Stimulated activated CD4-positive, alpha-beta T cell treated with anti-CD3 and anti-CD28 coated beads, Interleukin-12 subunit alpha, Interleukin-12 subunit beta, amount 100 ng/mL, for 48 hours (primary cell): ENCODE measurements at places on chromosomes 4 and X.

DNA sequence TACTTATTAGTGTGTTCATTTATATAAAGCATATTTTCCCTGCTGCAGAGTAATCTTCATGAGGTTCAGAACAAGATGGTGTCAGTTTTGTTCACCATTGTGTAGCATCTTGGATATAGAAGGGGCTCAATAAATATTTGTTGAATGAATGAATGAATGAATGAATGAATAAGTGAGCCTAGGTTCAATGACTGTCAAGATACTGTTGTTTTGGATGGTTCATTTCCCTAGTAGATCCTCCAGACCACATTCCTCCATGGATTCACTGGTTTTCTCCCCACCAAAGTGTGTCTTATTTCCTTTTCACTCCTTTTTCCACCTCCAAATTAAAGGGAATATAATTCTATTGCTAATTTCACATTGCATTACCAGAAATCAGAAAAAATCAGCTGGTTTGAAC, 2.1 kb upstream of the OCIAD2 start:
- no peak for DNase-seq

DNA sequence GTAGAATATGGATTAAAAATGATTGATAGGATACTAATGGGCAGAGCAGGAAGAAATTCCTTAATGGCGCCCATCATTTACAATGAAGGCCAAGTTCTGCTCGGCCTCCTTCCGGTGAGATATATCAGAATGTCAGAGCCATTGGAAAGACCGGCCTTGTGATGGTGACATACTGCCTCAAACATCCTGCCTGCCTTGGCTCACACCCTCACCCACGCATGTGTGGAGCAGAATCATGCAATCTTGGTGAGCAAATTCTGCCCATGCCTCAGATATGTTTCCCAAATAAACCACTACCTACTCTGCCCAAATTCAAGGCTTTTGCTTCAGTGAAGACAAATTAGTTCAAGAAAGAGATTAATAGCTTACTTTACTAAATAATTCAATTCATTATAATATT, 163.3 kb downstream of the MID1 start:
- DNase-seq, result no peak

- peak; percentile 89 for DNase-seq
Observed at GRCh38 chrX:154368630-154369448, 5.6 kb downstream of the FLNA start.

GRCh38 chr4:141642711-141643110, 6.3 kb downstream of the IL15 start:
- DNase-seq, result no peak

DNA sequence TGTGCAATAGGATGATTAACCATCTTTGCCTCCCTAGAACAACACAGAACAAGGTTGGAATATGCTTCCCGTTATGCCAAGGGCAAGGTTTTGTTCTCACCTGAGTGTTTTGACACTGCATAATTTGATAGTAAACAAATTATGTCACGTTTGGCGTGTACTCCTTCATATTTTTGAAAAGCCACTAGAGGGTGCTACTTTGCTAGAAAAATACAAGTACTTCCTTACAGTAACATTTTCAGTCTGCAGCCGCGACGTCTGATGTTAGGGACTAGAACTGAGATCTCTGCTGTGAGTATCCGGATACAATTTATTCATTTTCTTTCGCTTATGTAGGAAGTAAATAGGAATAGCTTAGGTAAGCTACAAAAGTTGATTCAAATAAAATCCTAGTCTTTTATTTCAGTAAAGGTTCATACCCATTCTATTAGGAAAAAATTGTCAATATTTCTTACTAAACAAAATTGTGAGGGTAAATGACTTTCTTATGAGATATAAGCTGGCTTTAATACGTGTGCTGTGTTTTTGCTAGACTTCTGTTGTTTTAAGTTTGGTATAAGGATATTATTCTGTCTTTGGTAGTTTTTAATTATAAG, 181.1 kb upstream of the WDFY3 start:
- peak; percentile 1 for DNase-seq

GRCh38 chr4:174669270-174669669, 147.0 kb upstream of the HPGD start:
- no peak for DNase-seq

- peak; percentile 72 for DNase-seq
Observed at GRCh38 chr4:7843831-7844593, 95.6 kb downstream of the AFAP1 start.
